ENCODE measurements at places on chromosomes 2 and 18.

GRCh38 chr2:48209214-48209885 lies 303.1 kb upstream of the FBXO11 start:
- DNase-seq: peak; percentile 85

DNA sequence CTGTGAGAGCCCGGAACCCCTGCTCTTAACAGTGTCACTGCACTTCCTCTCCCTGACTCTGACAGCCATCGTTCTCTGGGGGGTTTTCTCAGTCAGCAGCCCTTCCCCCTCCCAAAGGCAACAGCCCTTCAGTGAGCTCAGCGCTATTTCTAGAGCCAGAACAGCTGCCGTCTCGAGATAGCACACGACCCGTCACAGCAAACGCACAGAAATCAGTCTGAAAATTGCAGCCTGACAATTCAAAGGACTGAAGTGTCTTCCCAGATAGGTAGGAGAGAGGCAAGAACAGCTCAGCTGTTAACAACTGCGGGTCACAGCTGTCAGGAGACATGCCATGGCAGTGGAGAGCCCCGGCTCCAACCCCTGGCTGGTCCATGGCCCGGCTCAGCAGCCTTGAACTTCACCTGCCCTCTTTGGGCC lies 45.4 kb downstream of the ST8SIA5 start:
- DNase-seq: peak; percentile 45

DNA sequence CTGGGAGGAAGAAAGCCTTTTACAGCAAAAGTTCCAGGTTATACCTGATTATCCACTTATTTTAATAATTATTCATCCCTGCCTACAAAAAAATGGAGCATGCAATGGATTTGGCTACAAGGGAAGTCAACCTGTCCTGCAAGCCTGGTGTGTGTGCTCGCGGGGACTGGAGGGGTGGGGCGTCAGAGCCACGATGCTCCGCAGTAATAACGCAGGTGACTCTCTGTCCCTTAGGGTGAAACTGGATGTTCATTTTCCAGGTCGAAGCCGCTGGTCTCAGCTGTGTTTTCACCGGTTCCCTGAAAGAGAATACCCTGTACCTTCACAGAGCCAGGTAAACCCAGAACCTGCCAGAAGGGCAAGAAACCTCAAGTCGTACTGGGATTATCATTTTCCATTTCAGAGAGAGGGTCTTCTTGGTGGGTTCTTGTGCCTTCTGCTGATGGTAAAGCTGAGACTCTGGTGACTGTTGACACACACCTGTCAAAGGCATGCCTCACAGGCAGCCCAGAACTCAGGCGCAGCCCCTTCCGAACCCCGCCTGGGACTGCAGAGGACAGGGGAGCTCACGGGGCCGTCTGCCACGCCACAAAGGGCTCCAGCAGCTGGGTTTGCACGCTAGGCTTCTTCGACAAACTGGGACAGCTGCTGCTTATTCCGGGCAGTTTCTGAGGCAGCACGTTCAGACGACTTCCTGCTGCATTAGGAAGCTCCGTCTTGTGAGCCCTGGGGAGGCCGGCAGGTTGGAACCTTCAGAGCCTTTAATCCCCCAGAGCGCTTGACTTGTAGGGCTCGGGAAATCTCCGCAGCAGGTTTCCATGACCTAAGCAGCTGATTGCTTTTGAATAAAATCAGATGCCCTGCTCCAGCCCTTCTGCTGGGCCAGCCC lies 58.6 kb downstream of the KCNG2 start:
- peak; percentile 93 for DNase-seq

- peak; percentile 87 for DNase-seq
Observed at GRCh38 chr2:168346725-168347477, 99.5 kb upstream of the STK39 start.

- no peak for DNase-seq
Observed at GRCh38 chr2:127413782-127414637, 4.2 kb upstream of the PROC start.
